Activated effector memory CD4-positive, alpha-beta T cell treated with anti-CD3 and anti-CD28 coated beads, Interleukin-2, amount 50 U/mL, for 16 hours (primary cell): ENCODE measurements at places on chromosomes 11 and 22.
A peak's percentile ranks its signal among the peaks of the same experiment; 100 is the strongest.

GRCh38 chr11:4118107-4118506 lies 23.5 kb downstream of the RRM1 start:
- DNase-seq, result no peak

GRCh38 chr11:128779036-128779435 lies 85.2 kb downstream of the FLI1 start:
- DNase-seq, result no peak

- no peak for DNase-seq
Measured at GRCh38 chr22:50674130-50674500, 1.5 kb downstream of the SHANK3 start.

DNA sequence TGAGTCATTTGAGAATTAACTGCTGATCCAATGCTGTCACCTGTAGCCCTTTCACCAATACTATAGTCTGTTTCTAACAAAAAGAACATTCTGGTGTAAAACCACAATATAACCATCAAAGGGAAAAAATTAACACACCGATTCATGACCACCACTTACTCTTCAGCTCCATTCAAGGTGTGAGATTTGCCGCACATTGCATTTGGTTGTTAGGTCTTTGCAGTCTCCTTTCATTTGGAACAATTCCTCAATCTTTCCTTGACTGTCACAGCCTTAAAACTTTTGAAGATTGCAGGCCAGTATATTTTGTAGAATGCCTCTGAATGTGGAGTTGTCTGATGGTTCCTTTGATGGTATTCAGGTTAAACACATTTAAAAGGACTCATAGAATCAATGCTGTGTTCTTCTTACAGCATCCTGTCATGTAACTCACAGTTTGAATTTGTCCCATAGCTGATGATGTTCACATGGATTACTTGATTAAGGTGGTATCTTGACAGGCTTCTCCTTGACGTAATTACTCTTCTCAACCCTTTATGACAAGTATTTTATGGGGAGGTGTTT lies 63.6 kb downstream of the TNRC6B start:
- no peak for DNase-seq

DNA sequence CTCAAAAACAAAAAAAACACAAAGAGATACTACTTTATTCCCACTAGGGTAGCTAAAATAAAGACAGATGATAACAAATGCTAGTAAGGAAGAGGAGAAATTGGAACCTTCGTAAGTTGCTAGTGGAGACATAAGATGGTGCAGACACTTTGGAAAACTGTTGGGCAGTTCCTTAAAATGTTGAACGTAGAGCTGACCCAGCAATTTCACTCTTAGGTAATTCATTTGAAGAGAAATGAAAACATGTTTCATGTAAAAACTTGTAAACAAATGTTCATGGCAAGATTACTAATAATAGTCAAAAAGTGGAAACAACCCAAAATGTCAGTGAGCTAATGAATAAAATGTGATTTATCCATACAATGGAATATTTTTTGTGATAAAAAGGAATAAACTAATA lies 29.2 kb upstream of the ACAT1 start:
- DNase-seq, result no peak

DNA sequence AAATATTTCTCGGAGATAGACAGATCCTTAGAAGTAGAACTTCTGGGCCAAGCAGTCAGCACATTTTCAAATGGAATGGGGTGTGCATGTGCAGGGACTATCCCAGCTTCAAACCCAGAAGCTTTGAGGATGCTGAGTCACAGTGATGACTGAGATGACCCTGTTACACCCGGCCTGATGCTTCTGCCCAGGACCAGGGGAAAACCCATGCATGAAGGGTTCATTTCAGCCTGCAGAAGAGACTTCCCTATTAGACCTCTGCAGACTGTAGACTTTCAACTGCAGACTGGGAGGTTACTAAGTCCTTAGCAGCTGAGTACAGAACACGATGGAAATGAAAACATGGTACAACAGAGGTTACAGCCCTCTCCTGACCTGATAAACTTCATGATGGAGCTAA lies 3.6 kb upstream of the OR2AT4 start:
- DNase-seq, result no peak

GRCh38 chr22:45975164-45976161 lies 1.5 kb downstream of the WNT7B start:
- no peak for DNase-seq

GRCh38 chr22:31295831-31296657 lies 3.8 kb upstream of the PIK3IP1 start:
- DNase-seq, result no peak

DNA sequence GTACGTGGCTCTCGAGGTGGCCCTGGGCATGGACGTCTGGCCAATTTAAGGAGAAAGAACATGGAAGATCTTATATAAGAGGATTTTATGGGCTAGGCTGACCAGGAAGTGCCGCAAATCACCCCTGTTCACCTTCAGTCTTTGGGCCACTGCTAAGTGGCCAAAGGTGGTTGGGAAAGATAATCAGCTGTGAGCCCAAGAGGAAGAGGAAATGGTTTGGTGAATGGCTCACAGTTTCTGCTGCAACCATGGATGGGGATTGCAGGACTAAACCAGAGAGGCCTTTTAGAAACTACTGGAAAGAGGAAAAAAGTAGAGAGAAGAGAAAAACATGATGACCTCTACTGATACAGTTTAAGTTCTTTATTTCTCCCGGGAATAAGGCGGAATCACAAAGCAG lies 96.0 kb upstream of the ARHGAP20 start:
- DNase-seq, result no peak

DNA sequence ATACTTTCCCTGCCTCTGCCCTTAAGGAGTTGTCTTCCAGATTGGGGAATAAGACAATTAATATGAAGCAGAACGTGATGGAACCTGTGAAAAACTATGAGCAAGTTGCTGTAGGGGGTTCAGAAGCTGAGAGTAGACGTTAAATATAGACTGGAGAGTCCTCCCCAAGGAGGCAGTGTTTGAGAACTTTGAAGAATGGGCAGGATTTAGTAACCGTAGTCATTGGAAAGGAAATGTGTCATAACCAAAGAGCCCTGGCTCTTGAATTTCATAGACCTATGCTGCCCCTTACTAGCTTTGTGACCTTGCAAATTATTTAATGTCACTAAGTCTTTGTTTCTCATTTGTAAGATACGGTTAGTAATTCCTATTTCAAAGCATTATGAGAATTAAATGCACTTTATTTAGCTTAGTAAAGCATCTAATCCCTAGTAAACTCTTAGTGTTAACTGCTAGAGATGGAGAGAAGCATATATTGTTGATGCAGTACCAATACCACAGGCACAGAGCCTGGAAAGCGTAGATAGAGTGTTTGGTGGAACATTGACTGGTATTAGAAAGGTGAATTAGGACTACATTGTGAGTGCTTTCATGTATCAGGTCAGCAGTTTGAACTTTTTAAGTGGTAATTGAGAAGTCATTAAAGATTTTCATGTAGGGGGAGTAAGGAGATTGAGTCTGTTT lies 54.1 kb downstream of the MCAM start:
- DNase-seq, result no peak

- DNase-seq, result no peak
Measured at GRCh38 chr11:81237139-81237538, 1496.5 kb downstream of the FAM181B start.

GRCh38 chr11:35237860-35238715 lies 99.1 kb downstream of the CD44 start:
- DNase-seq, result peak; percentile 76

DNA sequence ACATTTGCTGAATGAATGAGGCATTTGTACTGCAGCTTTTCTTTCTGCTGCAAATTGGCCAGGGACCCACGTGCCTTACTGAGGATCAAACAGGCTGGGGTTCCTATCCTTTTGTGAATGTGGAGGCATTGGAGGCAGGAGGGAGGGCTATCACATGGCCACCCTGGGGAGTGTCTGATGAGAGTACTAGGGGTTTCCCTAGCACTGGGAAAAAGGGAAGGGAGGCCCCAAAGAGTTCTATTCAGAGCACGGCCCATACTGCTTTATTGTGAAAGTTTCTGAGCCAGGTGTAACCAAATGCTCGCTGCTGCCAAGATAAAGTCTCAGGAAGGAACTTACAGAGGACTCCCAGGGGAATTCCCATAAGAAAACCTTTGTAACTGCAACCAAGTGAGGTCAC lies 78.4 kb upstream of the ANO1 start:
- no peak for DNase-seq
